CD4-positive, alpha-beta T cell treated with Interleukin-4 for 1 hour (primary cell): ENCODE measurements at places on chromosomes 5 and 9.
A peak's percentile ranks its signal among the peaks of the same experiment; 100 is the strongest.

GRCh38 chr5:107805166-107805565 lies 134.4 kb upstream of the EFNA5 start:
- DNase-seq = no peak

DNA sequence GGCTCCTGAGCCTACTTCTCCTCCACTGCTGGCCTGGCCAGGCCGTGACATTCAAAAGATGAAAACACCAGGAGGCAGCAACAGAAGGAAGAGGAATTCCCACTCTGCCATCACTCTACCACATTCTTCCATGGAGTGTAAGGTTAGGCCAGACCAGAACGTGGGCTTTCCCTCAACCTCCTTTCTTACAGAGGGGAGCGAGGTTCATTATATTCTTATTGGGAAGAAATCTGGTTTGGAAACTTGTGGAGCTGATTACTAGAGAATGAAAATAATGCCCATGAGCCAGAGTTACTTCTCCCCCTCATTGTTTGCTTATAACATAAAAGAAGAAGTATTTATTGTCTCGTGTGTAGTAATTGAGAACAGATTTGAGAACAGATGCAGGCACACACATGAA lies 136.3 kb upstream of the BASP1 start:
- no peak for DNase-seq

- no peak for DNase-seq
Measured at GRCh38 chr5:77920359-77921058, 144.4 kb upstream of the TBCA start.

DNA sequence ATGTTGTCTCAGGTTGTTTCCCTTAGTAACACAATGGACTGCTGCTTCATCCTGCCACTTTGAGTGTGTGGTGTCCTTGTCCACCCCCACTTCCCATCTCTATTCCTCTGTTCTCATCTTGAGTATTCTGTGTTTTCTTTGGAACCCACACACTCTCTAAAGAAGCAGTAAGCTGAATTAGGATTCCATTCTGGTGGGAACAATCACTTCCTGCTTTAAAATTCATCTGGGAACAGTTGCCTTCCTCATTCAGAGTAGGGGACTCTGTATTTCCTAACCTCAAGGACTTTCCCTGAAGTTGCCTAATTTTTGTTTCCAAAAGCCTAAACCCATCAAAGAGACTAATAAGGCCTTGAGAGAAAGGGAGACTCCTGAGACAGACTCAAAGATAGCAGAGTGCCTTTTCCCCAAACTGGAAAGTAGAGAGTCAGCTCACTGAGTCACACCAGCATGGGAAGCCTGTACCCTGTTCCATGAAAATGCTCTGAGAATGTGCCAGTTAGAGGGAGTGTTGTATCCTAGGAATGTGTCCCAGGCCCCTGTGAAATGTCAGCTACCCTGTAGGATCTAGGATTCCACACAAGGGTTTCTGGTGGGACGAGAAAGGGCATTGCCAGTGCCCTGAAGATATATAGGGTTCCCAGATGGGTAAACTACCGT lies 63.6 kb downstream of the CCDC192 start:
- DNase-seq = no peak

GRCh38 chr9:21995006-21995665 lies 545 bp downstream of the CDKN2B-AS1 start:
- DNase-seq = peak; percentile 88
